ENCODE measurements at places on chromosomes 6 and 20.

GRCh38 chr6:36715469-36715868 lies 17.8 kb downstream of the RAB44 start:
- DNase-seq, result no peak

GRCh38 chr6:6058054-6058444 lies 51.3 kb upstream of the NRN1 start:
- DNase-seq, result no peak

DNA sequence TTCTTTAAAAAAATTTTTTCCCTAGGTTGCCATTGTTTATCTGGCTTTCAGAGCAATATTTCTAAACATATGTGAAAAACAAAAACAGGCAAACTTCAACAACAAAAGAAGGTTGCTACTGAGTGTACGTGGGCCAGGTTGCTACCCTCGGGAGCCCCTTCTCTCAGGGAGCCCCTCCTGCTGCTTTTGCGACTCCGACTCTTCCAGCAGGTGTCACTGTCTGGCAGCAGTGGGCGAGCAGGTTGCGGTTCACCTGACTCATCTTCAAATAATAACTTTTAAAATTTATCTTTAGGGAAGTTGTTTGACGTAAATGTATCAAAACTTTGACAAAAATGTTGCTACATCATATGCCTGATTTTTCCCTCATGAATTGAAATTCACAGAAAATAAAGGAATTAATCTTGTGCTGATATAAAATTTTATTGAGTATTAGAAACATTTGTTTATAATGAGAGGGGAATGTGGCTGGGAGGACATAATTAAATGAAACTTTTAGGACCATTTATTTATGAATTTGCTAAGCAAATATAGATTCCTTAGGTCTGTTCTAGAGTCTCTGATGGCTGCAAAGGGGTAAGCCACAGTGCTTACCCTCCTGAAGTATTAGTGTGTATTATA lies 138.8 kb downstream of the HIVEP1 start:
- peak; percentile 40 for DNase-seq

DNA sequence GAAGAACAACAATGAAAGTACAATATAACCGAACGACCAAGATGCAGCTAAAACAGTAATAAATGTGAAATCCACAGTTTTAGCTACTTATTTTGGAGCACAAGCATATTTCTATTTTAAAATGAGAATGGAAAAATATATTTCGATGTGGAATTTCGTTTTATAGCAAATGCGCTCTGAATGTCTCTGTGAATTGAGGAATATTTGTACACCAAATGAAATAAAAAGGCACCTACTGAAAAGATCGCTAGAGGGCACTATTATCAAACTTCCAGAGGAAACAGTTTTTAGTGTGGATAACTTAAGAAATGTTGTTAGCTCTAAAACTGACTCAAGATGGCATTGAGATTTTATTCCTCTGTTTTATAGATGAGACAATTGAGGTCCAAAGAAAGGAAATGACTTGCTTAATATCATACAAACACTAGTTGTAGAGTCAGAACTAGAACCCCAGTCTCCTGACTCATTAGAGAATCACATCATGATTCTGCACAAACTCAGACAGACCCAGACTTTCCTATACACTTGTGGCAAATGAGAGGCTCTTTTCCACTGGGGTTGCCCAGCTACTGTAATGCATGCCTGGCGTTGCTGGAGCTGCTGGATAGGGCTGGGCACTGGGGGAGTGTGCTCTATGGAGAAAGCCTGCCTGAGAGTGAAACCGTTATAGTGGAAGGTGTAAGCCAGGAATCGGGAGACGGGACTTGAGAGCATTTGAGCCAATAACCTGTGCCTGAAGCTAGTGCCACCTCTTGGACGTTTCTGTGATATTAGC lies 51.9 kb downstream of the GCLC start:
- DNase-seq, result no peak

GRCh38 chr6:32614366-32615081 lies 22.7 kb upstream of the HLA-DQA1 start:
- DNase-seq, result no peak

GRCh38 chr6:157380458-157380778 lies 572 bp upstream of the ZDHHC14 start:
- DNase-seq, result no peak

DNA sequence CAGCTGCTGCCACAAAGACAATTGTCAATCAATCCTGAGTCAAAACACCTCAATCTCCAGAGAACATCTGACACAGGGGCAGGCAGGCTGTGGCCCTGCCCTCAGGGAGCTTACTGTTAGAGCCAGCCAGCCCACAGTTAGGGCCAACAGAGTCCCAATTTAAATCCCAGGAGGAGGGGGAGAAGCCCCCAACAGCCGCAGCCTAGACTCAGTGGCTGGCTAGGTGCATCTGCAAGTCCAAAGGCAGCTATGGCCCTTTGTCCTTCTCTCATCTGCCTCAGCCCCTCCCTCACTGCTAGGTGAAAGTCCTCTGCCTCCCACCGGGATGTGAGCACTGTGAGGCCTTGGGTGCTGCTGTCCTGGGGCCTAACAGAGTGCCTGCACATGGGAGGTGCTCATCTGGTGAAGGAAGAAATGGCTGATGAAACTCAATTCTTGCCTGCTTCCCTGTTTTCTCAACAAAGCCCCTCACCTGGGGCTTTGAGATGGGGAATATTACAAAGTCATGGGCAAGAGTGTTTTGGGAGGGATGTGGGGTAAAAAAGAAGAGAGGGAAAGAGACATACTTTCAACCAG lies 33.7 kb upstream of the VEGFA start:
- DNase-seq, result no peak

- DNase-seq, result no peak
Observed at GRCh38 chr6:168307695-168308021, 11.9 kb downstream of the DACT2 start.

DNA sequence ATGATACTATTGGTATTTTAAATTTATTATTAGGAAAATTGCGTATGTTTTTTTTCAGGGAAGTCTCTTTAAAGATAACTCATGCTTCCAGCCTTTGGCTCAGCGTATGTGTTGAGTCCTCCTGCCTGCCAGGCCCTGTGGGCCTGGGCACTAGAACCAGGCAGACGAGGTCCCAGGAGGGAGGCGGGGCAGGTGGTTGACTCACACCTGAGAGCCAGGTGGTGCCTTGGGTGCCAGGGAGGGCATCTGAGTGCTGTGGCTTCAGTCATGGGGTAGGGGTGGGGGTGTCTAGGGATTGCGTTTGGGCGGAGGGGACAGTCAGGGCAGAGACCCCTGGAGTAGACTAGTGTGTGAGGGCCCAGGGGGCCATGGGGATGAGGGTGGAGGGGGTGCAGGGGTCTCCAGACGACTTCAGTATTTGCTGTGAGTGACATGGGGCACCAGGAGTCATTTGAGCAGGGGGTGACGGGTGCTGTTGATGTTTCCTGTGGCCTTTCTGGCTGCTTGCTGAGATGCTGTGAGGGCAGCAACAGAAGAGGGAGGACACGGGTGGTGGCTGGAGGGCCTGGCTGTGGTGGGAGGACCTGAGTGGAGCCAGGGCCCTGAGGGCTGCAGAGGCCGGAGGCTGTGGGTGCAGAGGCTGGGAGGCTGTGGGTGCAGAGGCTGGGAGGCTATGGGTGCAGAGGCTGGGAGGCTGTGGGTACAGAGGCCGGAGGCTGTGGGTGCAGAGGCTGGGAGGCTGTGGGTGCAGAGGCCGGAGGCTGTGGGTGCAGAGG lies 14.8 kb upstream of the ADRM1 start:
- DNase-seq, result no peak

GRCh38 chr6:38387971-38388370 lies 251.8 kb downstream of the BTBD9 start:
- DNase-seq, result no peak

DNA sequence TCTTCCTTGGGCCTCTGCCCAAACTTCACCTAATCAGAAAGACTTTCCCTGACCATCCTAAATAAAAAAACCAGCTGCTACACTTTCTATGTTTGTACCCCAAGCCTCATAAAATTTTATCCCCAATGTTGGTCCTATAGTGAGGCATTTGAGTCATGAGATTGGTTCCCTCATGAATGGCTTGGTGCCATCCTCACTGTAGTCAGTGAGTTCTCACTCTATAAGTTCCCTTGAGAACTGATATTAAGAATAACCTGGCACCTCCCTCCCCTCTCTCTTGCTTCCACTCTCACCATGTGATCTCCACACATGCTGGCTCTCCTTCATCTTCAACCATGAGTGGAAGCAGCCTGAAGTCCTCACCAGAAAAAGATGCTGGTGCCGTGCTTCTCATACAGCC lies 316.9 kb upstream of the PRDM1 start:
- no peak for DNase-seq

- DNase-seq, result no peak
Observed at GRCh38 chr20:44646023-44646640, 5.4 kb downstream of the ADA start.

GRCh38 chr20:10521068-10521831 lies 86.1 kb downstream of the SLX4IP start:
- DNase-seq, result no peak

- no peak for DNase-seq
Observed at GRCh38 chr6:112338166-112338709, 8.9 kb upstream of the RFPL4B start.

Data from activated T-cell treated with anti-CD3 and anti-CD28 coated beads, Interleukin-2, amount 50 U/mL, for 1 hour (primary cell).